ENCODE measurements at places on chromosomes 12 and 14. TPM values are rescaled to one million over a fixed set of nuclear protein-coding genes. Genes with fewer than 3 reads are reported as not detected.

DNA sequence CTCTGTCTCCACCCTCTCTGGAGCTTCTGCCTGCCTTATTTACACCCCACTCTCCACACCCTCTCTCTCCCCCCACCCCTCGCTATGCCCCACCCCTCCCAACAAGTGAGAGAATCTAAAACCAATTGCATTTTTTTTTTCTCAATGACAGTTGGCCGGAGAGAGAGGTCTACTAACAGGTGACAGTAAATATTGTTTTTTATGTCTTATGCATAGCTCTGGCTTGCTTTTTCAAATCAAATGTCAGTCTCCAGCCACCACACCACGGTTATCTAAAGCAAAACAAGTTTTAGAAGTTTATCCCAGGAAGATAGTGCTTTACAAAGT, at the start of gene KCNC2:
Gene KCNC2 (minus strand): TSS at position 28 of the 327 bp plus-strand sequence.
- H3K27me3 ChIP-seq: peaks cover 30% of the 10 kb centered on the region
- H3K4me1 ChIP-seq: no peaks in the 10 kb centered on the region
- DNase-seq: no peak

The GALNT16 gene
- 0.28 TPM for total RNA-seq

The DTX1 gene
- not detected for total RNA-seq

The DIABLO gene
- total RNA-seq: 102 TPM

The CLEC1B gene
- not detected for total RNA-seq

DNA sequence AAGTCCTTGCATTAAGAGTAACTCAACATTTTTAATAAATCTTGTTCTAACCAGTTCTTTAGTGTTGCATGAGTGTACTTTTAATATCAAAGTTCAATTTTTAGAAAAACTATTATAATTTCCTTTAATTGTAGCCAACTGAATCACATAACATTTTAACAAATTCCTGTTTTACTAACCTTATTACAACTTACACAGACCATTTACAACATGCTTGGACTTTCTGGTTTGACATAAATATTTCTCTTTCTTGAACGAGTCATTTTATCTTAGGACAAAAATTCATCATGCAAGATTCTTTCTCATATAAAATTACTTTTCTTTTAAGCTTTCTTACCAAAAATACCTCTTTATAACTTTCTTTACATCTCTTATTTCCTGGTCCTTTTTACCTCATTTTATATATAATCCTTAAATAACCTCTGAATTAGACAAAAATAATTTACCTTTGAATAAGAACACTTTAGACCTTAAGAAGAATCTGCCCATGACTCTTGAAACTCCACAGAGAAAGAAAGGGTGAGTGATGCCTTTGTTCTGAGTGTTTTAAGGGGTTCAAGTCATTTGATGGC, 3.9 kb downstream of the SLCO1A2 start:
- no peaks in the 10 kb centered on the region for H3K27me3 ChIP-seq
- no peak overlapping the region for H3K4me3 ChIP-seq
- H3K4me1 ChIP-seq: no peaks in the 10 kb centered on the region
- H3K36me3 ChIP-seq: no peaks in the 10 kb centered on the region
- no peak overlapping the region for H3K27ac ChIP-seq
- peak; percentile 0 for DNase-seq

The AKAP3 gene
- total RNA-seq: 0.56 TPM

The TRIM9 gene
- under 0.01 TPM for total RNA-seq

The ADAM21 gene
- total RNA-seq: 0.36 TPM

- no peak overlapping the region for H3K4me3 ChIP-seq
- H3K27me3 ChIP-seq: peaks cover 1% of the 10 kb centered on the region
- H3K36me3 ChIP-seq: no peaks in the 10 kb centered on the region
- H3K27ac ChIP-seq: no peak overlapping the region
- H3K4me1 ChIP-seq: no peaks in the 10 kb centered on the region
Measured at GRCh38 chr12:3456809-3457208, 34.2 kb upstream of the PRMT8 start.

The NUMB gene
- 41.7 TPM for total RNA-seq

- DNase-seq: peak; percentile 77
- no peaks in the 10 kb centered on the region for H3K36me3 ChIP-seq
- no peak overlapping the region for H3K4me3 ChIP-seq
- H3K27ac ChIP-seq: peak overlapping the region; percentile 91
- peaks cover 2% of the 10 kb centered on the region for H3K4me1 ChIP-seq
- H3K27me3 ChIP-seq: no peaks in the 10 kb centered on the region
Measured at GRCh38 chr14:84087986-84088531, 1441.9 kb upstream of the FLRT2 start.

The TAS2R43 gene
- total RNA-seq: 0.90 TPM

Measured in IMR-90 (cell line).